ENCODE measurements at places on chromosomes 1 and 21.

DNA sequence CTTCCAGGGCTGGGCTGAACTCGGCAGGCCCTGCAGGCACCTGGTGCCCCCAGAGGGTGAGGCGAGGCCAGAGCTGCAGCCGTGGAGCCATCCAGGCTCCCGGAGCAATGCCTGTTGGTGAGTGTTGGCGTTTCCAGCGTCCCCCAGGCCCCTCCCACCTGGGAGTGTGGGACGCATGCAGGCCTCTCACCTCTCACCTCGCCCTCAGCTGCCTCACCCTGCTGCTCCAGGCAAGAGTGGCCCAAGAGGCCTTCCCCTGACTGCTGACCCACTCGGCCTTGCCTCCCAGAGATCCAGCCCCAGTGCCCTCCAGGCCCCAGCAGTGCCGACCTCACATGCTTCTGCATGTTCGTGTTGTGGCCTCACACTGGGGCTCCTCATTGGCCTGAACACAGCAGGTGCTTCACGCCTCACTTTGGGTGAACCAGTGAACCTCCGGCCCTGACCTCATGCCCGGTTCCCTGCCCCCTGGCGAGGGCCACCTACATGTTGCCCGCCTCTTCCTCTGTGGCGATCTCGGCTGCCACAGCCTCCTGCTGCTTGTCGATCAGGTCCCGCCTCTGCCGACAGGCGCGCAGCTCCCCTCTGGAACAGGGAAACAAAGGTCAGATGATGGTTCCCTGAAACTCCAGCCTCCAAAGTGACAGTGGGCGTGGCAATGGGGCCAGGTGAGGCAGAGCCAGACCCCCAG, 17.0 kb downstream of the CFAP74 start:
- DNase-seq: no peak

- DNase-seq: no peak
Observed at GRCh38 chr1:26119892-26120608, 8.4 kb downstream of the PDIK1L start.

GRCh38 chr1:221801773-221802516, 60.1 kb upstream of the DUSP10 start:
- DNase-seq: no peak

DNA sequence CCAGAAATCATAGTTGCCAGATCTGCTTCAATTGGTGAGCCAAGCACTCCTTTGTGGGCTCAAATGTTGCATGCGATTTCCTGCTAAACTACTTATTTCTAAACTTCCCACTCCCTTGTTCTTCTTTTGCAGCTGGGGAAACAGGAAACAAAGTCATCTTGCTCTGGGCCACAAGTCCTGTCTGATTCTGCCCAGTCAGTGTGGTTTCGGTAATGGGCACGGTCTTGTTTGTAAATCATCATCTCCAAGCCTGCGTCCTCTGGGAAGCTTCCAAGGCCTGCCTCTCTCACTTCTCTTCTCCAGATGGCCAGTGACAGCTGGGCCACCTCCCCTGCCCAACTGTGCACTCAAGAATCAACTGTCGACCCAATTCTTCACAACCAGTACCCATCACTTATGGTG, 4.4 kb downstream of the S100A8 start:
- DNase-seq: no peak

DNA sequence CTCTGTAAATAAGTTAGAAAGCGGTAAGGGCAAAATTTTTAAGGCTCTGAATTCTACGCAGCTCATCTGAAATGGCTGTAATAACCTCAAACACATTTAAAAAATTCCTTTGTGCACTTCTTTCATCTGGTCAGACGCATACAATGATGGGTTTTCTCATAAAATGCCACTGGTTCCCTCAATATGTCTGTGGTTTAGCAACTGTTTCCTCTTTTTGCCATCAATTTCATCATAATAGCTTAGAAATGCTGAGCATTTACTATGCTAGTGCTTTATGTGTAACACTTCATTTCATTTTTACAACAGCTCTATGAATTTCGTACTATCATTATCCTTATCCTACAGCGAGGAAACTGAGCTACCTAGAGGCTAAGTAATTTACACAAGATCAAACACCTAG, 35.3 kb upstream of the DMRTA2 start:
- DNase-seq: no peak

DNA sequence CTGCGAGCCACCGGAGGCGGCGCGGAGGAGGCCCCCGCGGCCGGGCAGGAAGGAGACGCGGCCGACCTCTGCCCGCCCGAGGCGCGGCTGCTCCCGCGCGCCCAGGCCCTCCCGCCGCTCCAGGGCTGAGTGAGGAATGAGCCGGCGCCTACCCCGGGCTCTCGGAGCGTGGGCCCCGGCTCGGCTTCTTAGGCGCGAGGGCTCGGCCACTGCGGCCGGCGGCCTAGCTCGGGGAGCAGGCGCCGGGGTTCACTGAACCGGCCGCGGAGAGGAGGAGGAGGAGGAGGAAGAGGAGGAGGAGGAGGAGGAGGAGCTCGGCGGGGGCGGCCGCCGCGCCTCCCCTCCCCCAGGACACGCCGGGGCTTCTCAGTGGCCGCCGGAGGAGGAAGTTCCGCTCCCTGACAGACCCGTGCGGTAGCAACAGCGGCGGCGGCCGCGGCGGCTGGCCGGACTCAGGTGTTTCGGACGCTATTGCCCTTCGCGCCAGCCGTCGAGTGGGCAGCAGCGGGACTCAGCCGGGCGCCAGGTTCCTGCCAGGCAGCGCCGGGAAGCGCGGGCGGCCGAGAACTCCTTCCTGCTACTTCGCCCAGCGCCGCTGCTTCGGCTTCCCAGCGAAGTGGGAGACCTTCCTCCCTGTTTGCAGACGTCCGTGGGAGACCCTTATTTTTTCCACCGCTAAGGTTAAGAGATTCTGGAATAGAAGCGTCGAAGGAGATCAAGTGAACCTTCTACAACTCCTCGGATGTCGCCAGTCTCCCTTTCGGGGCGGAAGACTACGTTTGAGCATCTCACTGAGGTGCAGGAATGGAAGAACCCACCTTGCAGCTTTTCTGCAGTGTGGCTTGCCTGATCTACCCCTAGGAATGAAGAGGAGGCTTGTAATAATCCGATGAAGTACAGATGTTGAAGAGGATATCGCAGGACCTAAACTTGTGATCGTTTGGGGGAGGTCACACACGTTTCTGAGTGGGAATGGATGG, at the start of gene MAN1A2:
Gene MAN1A2, plus strand, starts transcription at position 404 of the 980 bp plus-strand sequence. CDS start 735 bp downstream, outside the sequence.
- DNase-seq: peak; percentile 16

- DNase-seq: no peak
Observed at GRCh38 chr1:208006258-208006920, 95.5 kb upstream of the CD34 start.

DNA sequence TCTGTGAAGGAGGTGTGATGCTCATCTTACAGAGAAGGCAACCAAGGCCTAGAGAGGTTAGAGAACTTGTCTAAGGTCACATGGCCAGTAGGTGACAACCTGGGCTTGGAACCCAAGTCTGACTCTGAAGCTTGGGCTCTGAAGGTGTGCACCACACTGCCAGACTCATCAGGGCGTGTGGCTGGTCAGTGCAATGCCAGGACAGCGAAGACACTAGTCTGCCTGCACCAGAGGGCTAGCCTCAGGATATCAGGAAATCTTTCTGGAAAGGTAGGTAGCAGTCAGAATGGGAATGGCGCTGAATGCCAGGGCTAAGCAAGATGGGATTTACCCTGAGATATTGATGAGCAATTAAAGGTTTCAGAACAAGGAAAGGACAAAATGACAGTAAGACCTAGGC, 34.9 kb downstream of the ELK4 start:
- no peak for DNase-seq

DNA sequence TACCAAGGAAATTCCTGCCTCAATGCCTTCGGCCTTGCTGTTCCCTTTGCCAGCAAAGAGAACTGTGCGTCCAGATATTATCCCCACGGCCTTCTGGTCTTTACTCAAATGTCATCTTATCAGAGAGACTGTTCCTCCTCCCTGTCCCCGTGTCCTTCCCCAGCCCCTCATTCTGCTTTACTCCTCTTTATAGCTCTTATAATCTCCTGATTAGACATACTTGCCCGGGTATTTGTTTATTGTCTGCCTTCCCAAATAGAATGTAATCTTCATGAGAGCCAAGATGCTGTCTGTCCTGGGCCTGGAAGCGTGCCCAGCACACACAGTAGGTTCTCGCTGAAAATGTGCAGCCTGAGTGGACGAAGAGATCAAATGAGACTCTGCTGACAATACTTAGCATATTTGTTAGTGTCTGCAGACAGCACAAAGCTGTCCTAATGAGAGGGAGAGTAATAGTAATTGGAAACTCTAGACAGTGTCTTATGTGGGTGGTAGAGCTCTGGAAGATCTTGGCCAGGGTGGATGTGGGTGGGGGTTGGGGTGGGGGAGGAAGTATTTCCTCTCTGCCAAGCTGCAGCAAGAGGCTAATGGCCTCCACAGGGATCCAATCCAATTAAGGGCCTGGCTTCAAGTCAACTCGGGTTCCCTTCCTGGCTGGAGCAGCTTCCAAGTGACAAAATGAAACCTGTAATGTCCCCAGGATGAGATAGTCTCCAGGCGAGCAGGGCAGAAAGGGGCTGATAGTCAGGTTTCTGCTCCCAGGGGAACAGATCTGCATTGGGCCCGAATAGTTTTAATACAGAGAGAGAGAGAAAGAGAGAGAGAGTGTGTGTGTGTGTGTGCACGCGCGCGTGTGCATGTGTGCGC, 9.5 kb upstream of the CLIC4 start:
- DNase-seq: no peak

DNA sequence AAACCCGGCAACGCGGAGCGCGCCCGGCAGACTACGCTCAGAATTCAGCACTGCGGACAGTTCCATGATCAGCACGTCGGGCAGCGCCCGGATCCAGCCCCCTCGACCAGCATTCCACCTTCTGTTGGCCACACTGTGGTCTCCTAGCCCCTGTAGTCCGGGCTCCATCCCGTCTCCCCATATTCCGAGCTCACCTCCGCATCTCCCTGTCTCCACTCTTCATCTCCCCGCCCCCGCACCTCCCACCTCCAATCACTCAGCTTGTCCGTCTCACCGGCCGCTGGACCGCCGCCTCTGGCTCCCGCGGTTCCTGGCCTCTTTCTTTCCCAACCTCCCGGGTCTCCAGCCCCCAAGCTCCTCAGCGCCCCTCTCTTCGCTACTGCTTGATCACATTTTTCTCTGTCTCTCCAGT, 500 bp downstream of the EPHA10 start:
- DNase-seq: no peak

DNA sequence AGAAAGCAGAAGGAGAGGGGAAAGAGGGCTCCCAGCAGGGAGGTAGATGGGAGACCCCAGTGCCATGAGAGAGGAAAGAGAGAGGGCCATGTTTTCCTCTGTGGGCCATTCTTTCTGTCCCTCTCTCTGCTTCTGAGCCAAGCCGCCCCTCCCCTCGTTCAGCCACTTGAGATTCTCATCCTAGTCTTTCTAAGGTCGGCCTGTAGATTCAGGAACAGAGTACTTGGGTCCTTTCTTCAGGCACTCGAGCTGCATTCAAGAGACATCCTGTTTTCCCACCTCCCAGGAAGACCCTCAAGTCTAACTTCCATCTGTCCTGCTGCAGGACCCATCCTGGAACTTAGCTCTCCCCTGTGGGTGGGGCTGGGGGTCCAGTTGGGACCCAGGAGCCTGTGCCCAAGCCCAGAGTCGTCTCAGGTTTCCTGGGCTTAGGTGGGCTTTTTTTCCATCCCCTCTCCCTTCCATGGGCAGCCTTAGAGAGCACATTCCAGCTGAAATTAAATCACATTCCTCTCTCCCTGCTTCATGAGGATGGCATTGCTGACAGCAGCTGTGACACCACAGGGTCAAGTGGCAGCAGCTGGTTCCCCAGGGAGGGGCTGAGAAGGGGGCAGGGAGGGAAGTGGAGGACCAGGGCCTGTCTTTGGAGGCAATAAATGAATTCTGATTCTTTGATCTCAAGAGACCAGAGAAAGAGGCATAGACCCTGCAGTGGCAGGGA, 13.0 kb downstream of the NES start:
- DNase-seq: no peak

- no peak for DNase-seq
Observed at GRCh38 chr1:169530448-169530847, 44.7 kb upstream of the SLC19A2 start.

DNA sequence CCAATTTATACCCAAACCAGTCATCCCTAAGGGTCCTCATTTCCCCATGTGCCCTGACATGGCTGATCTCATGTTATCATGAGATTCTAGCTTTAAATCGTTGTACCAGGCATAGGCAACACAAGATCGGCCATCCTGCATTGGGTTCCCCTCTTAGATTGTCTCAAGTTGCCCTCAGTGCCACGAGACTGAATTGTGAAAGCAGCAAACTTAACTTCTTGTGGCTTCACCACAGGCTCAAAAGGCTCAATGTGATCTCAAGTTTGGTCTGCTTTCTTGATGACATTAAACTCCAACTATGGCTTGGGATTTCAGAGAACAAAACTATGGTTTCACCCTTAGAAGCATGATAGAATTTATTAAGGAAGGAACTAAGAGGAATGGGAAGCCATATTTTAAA, 168.5 kb upstream of the SYT6 start:
- DNase-seq: no peak

DNA sequence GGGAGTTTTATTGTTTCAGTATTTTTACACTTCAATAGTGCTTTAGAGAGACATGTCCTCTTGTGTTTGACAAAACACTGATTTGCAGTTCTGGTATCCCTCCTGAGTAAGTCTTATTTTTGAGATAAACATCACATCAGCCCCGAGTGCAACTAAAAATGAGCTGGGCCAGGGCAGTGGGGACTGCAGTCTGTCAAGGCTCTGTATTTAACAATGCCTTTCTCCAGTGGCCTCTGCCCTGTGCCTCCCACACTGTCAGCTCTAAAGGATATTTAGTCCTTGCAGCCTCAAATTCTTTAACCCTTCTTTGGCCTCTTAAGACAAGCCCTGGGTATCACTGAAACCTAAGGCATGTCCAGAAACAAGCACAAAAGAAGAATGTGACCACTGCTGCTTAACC, 160.6 kb downstream of the ST6GALNAC5 start:
- DNase-seq: no peak

- DNase-seq: no peak
Observed at GRCh38 chr1:21521717-21522060, 12.5 kb downstream of the ALPL start.

GRCh38 chr1:110490791-110491451, 28.1 kb downstream of the KCNA10 start:
- no peak for DNase-seq

DNA sequence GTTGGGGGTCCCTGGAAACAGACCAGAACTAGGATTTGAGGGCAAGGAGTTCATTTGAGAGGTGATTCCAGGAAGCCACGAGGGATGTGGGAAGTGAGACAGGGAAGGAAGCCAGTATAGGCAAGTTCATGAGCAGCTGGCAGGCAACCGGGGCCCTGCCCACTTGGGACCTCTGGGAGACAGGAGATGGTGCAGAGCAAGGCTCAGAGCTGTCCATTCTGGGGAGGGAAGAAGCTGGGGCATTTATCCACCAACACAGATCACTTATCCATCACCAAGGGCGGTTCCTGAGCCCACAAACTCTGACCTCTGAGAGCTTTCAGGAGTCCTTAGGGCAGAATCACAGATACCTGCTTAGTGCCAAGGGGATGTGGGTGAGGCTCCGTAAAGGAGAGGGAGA, 16.8 kb downstream of the EDN2 start:
- DNase-seq: no peak

GRCh38 chr1:17277511-17278159, 28.7 kb downstream of the PADI3 start:
- DNase-seq: no peak

DNA sequence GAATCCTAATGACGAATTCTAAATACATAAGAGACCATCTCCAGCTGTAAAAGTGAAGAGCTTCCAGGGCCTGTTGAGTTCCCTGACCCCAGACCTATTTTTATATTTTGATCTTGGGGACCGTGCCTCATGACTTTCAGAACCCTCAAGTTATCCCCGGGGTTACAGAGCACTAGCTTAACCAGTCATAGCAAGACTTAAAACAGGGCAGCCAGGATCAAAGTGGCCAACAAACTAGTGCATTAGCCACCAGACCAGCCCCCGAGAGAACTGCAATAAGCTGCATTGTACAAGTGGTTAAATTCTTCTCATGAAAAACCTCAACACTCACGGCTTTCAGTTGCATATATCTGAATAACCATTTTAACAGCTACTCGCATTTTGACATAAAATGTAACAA, 183.0 kb downstream of the BARHL2 start:
- DNase-seq: no peak
